ENCODE measurements at places on chromosomes 11 and 22. TPM values are rescaled to one million over a fixed set of nuclear protein-coding genes. Genes with fewer than 3 reads are reported as not detected.

MCHR1 gene
- total RNA-seq = not detected

TRIM51 gene
- total RNA-seq = not detected

TNNI2 gene
- not detected for total RNA-seq

PACSIN2 gene
- 30.0 TPM for total RNA-seq

CTSF gene
- total RNA-seq = 1.2 TPM

OR52N2 gene
- not detected for total RNA-seq

DNAJB13 gene
- total RNA-seq = not detected

C1QTNF6 gene
- 7.7 TPM for total RNA-seq

CNIH2 gene
- total RNA-seq = 3.1 TPM
